GM23338 (cell line): ENCODE measurements at places on chromosomes 2 and 18. TPM values are rescaled to one million over a fixed set of nuclear protein-coding genes. Genes with fewer than 3 reads are reported as not detected.

DNA sequence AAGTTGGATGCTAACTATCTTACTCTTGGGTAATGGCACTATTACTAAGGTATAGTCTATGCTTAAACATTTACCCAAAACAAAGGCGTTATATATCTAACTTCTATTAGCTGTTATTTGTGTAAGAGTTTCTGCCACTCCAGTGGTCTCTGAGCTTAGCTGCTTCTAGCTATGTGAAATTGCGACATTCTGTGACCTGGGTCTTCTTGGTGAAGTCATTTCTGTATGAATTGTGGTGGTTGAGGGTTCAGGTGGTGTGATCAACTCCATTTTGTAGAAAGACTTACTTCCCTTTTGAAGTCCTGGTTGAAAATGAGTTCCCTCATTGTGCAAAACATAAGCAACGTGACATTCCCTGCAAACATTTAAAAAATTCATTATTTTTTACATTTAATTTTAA lies 221.6 kb downstream of the PIK3C3 start:
- no peaks in the 10 kb centered on the region for H3K4me1 ChIP-seq
- no peak overlapping the region for H3K27ac ChIP-seq
- no peaks in the 10 kb centered on the region for H3K27me3 ChIP-seq
- DNase-seq = no peak
- H3K4me3 ChIP-seq = no peak overlapping the region

DNA sequence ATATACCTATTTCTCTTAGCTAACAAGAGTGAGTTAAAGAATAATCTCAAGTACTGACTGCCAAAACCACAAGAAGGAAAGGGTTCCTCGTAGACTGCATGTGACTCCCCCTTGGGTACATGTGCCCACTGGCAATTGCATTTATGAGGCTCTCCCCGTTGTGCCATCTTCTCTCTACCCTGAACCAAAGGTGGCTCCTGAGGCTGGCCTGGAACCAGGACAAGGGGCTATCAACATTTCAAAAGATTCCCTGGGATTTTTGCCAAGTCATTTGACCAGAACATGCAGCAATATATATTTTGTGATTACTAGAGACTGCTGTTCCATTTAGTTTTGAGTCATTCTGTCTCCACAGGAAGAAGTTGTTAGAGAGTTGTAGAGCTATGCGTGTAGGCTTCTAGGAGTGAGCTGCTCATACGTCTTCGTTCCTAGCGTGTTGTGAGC lies 45.8 kb downstream of the LAMA3 start:
- no peak overlapping the region for H3K4me3 ChIP-seq
- no peak for DNase-seq
- 0 out of 2 replicates have a peak, but pooled peaks cover 5% of the 10 kb centered on the region for H3K4me1 ChIP-seq

DNA sequence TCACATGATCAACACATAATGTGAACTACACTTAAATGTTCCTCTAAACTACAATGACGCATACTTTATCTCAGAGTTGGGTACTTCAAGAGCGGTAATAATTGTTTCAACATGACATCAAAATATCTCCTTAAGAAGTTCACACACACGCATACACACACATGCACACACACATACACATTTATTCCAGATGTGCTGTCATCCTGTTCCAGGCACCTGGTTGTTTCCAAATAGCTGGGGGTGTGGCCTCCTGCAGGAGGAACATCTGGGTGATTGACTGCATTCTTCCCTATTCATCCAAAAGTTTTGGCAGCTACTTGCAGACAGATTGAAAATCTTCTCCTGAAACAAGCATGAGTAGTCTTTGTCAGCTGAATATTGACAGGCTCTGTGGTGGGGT lies 37.9 kb upstream of the PIK3C3 start:
- H3K27me3 ChIP-seq = no peaks in the 10 kb centered on the region
- no peak overlapping the region for H3K4me3 ChIP-seq
- H3K36me3 ChIP-seq = no peaks in the 10 kb centered on the region
- H3K27ac ChIP-seq = no peak overlapping the region
- H3K4me1 ChIP-seq = no peaks in the 10 kb centered on the region

DNA sequence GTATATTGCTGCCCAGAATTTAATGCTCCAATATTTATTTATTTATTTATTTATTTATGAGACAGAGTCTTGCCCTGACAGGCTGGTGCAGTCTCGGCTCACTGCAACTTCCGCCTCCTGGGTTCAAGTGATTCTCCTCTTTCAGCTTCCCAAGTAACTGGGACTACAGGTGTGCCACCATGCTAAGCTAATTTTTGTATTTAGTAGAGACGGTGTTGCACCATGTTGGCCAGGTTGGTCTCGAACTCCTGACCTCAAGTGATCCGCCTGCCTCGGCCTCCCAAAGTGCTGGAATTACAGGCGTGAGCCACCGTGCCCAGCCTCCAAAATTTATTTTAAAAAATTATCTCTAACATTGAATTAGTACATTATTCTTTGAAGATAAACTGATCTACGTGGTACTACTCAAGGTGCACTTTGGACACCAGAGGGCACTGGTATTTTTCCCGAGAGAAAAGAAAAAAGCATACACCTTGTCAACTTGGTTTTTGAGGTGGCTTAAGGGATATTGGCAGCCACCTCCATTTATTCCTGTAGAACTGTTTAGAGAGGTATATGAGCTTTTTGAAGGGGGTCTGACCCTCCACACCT lies 1.4 kb upstream of the IDH1 start:
- H3K4me3 ChIP-seq = no peak overlapping the region
- DNase-seq = peak; percentile 58
- peaks cover 24% of the 10 kb centered on the region for H3K4me1 ChIP-seq
- peak overlapping the region; percentile 91 for H3K27ac ChIP-seq

DNA sequence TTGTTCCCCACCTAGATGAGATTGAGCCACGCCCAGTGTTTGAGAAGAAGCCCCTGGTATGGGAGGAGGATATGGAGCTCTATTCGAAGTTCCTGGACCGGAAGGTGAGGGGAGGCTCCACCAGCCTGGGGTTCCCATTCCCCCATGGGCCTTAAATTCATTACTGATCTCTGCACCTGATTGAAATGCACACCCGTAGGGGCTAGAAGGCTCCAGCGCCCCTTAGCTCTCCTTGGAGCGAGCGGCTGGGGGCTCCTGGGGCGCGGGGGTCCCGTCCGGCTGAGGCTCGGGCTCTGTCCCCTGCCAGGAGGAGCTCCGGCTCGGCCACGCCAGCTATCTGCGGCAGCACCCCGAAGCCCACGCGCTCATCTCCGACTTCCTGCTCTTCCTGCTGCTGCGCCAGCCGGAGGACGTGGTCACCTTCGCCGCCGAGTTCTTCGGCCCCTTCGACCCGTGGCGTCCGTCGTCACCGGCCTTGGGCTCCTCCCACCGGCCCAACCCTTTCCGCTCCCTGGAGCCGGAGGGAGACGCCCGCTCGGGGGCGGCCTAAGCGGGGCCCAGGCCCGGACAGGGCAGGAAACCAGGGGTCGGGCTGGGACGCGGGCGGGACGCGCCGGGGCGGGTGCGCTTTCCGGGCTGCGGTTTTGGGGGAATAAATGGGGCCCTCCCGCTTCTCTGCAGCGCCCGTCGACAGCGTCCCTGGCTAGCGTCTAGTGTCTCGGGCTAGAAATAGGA lies 10.9 kb downstream of the CATIP start:
- no peaks in the 10 kb centered on the region for H3K36me3 ChIP-seq
- H3K4me1 ChIP-seq = no peaks in the 10 kb centered on the region
- H3K27ac ChIP-seq = peak overlapping the region; percentile 72; the same call in 1 of the 2 replicates
- DNase-seq = peak; percentile 93
- no peaks in the 10 kb centered on the region for H3K27me3 ChIP-seq

GRCh38 chr2:20584399-20585358 lies 66.2 kb downstream of the HS1BP3 start:
- peak; percentile 94 for DNase-seq
- H3K27ac ChIP-seq = no peak overlapping the region
- peaks cover 10% of the 10 kb centered on the region; the same call in 1 of the 2 replicates for H3K4me1 ChIP-seq
- H3K36me3 ChIP-seq = 0 out of 2 replicates have a peak, but pooled peaks cover 3% of the 10 kb centered on the region
- H3K27me3 ChIP-seq = no peaks in the 10 kb centered on the region
- no peak overlapping the region for H3K4me3 ChIP-seq

- no peaks in the 10 kb centered on the region for H3K27me3 ChIP-seq
- H3K36me3 ChIP-seq = no peaks in the 10 kb centered on the region
- H3K4me1 ChIP-seq = no peaks in the 10 kb centered on the region
- no peak for DNase-seq
- no peak overlapping the region for H3K27ac ChIP-seq
Measured at GRCh38 chr2:42819160-42819559, 26.8 kb upstream of the HAAO start.

- H3K27ac ChIP-seq = no peak overlapping the region
- no peak overlapping the region for H3K4me3 ChIP-seq
- peak; percentile 39 for DNase-seq
- H3K36me3 ChIP-seq = no peaks in the 10 kb centered on the region
- no peaks in the 10 kb centered on the region for H3K27me3 ChIP-seq
Measured at GRCh38 chr2:168470320-168471162, 14.5 kb downstream of the CERS6 start.

DNA sequence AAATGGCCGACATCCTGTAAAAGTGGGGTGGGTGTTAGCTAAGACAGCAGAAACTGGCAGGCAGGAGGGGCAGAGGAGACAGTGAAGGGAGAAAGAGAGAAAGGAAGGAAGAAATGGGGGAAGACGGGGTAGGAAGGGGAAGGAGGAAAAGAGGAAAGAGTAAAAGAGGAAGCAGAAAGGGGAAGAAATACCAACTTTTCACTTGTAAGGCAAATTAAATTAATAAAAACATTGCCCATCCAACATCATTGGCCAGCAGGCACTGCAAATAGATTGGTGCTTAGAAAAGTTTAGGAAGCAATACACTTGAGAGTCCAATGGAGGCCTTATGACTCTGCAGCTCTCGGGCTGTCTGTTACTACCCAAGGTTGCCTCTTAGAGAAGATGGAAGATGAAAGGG lies 116.7 kb downstream of the TNS1 start:
- no peaks in the 10 kb centered on the region for H3K4me1 ChIP-seq
- no peak overlapping the region for H3K27ac ChIP-seq
- DNase-seq = no peak

Gene HOXD4
- total RNA-seq = not detected in 2 replicates

DNA sequence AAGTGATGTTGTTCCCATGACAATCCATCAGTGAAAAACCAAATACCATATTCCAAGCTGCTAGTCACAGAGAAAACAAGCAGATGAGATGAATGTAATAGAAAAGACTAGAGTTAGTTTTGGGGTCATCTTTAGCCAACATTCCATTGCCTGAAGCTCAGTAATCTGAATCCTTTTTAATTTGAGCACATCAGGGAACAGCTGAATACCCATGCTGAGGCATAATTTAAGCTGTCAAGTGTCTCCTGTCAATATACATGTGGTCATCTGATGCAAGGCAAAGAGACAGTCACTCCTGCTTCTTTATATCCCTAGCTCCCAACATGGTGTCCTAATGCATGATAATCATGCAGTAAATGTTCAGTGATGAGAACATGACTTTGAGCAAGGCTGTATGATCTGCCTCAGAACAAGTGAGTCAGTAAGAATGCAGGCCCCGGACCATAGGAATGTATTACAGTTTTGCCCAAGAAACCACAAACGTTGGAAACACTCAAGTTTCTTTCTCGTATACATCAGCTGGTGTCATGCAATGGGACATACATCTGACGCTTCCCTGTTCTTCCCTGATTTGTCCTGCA lies 48.0 kb downstream of the CDK15 start:
- no peak for DNase-seq
- no peak overlapping the region for H3K27ac ChIP-seq
- no peaks in the 10 kb centered on the region for H3K36me3 ChIP-seq
- peaks cover 18% of the 10 kb centered on the region for H3K4me1 ChIP-seq

DNA sequence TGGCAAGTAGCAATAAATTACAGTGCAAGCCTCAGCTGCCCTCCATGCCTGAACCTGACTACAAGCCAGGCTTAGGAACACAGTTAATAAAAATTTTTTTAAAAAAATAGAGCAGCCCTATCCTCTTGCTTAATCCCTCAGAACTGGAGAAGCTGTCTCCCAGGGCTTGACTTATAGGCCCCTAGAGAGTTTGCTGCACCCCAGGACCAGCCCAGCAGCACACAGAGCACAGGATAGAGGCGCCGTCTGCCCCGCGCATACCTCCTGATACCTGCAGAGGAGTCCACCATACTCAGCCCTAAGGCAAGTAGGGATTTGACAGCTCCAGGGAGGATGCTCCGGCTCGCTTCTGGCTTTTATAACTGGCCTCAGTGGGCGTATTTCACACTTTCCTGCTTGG lies 548.6 kb upstream of the RAB6C start:
- no peaks in the 10 kb centered on the region for H3K36me3 ChIP-seq
- DNase-seq = no peak
- no peaks in the 10 kb centered on the region for H3K27me3 ChIP-seq
- H3K4me1 ChIP-seq = no peaks in the 10 kb centered on the region

DNA sequence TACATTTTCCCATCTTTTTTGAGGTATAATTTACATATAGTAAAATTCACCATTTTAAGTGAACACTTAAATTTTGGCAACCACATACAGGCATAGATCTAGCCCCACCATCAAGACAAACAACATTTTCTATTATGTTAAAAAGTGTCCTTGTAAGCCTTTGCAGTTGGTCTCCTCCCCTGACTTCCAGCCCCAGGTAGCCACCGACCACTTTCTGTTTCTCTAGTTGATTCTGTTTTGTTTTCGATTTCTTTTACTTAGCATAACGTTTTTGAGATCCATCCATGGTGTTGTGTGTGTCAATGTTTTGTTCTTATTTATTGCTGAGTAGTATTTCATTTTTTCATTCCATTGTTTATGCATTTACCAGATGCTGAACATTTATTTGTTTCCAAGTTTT lies 135.5 kb upstream of the FOSL2 start:
- no peaks in the 10 kb centered on the region for H3K36me3 ChIP-seq
- H3K4me3 ChIP-seq = no peak overlapping the region
- DNase-seq = no peak
- no peaks in the 10 kb centered on the region for H3K27me3 ChIP-seq
- H3K27ac ChIP-seq = no peak overlapping the region

Gene FNDC4
- 13.3 and 13.7 TPM in 2 replicates for total RNA-seq

Gene ANKAR
- 3.0 and 4.5 TPM in 2 replicates for total RNA-seq

- no peak overlapping the region for H3K27ac ChIP-seq
- DNase-seq = no peak
- H3K36me3 ChIP-seq = no peaks in the 10 kb centered on the region
- peaks cover 21% of the 10 kb centered on the region for H3K4me1 ChIP-seq
- no peak overlapping the region for H3K4me3 ChIP-seq
Measured at GRCh38 chr2:177207101-177207500, 5.5 kb upstream of the HNRNPA3 start.

- no peak overlapping the region for H3K27ac ChIP-seq
- no peaks in the 10 kb centered on the region for H3K36me3 ChIP-seq
- H3K27me3 ChIP-seq = no peaks in the 10 kb centered on the region; the same call in 1 of the 2 replicates
- no peak for DNase-seq
- peaks cover 5% of the 10 kb centered on the region for H3K4me1 ChIP-seq
Measured at GRCh38 chr2:225471482-225471881, 72.0 kb downstream of the NYAP2 start.

DNA sequence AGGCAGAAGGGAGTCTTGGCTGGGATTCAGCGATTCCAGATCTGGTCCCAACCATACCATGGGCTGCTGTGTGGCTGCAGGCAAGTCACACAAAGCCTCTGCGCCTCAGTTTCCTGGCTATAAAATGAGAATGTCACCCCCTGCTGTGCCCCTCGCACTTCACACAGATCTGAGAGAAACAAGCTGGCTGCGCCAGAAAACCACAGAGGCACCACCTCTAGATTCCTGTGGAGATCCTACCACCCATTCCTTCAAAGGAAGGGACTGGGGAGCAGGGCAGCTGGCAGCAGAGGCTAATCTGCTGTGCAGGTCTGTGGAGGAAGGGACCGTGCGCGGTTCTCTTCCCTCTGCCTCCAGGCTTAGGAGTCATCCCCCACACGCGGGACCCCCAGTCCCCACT lies 19.8 kb downstream of the NEURL3 start:
- no peak for DNase-seq
- H3K4me3 ChIP-seq = no peak overlapping the region
- no peaks in the 10 kb centered on the region for H3K27me3 ChIP-seq
- peaks cover 11% of the 10 kb centered on the region; the same call in 1 of the 2 replicates for H3K4me1 ChIP-seq
- no peak overlapping the region for H3K27ac ChIP-seq
- H3K36me3 ChIP-seq = no peaks in the 10 kb centered on the region

Gene SERPINB10
- not detected in 2 replicates for total RNA-seq
